ENCODE measurements at places on chromosomes 16 and 17. TPM values are rescaled to one million over a fixed set of nuclear protein-coding genes. Genes with fewer than 3 reads are reported as not detected.

- DNase-seq, result no peak
These were observed 1.9 kb upstream of the SDR42E1 start for GRCh38 chr16:82013139-82013538.

GRCh38 chr16:49972280-49972679, 52.7 kb upstream of the CNEP1R1 start:
- no peak for DNase-seq

DNA sequence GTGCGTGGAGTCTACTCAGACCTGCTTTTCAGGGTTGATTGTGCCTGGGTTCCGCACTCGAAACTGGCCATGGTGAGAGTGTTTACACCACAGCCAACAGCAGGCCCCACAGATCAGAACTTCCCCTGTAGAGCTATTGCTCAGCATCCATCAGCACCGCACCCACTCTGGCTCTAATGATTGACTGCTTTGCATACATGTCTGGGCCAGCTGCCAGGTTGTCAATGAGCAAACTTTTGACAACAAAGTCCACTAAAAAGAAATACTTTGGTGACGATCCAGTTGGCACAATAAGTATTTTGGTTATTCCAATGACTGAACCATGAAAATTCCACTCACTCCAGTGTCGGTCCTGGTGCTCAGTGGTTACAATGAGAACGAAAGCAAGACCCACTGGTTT, 190.7 kb downstream of the FOXL1 start:
- no peak for DNase-seq

Gene HIC1
- 0.69 TPM for total RNA-seq

Gene CES4A
- total RNA-seq, result 4.6 TPM

DNA sequence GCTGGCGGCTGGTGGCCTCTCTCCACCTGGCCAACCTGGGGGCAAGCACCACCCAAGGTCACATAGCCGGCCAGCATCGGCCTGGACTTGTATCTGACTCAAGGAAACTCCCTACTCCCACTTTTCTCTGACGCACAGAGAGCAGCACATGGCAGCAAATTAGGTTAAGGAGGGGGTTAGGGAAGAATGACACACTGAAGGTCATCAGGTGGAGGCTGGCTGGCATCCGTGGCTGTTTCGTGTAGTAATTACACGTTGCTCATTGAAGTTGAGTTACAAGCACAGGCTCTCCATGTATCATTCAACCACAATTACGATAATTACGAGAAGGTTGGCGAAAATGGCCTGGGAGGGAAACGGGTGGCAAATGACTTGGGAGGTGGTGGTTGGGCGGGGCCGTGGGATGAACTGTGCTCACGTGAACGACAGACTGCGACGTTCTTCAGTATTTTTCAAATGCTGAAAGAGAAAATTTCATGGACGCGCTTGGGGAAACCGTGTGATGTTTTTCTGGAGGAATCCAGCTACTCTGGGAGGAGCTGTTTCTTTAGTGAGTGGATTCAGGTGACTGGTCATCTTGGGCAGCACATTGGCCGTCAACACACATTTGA, 4.0 kb upstream of the METRNL start:
- no peak for DNase-seq

Gene GPR179
- total RNA-seq, result 0.27 TPM

All from progenitor cell of endocrine pancreas (in vitro differentiated cells).